ENCODE measurements at places on chromosomes 2 and 18.
A peak's percentile ranks its signal among the peaks of the same experiment; 100 is the strongest.

DNA sequence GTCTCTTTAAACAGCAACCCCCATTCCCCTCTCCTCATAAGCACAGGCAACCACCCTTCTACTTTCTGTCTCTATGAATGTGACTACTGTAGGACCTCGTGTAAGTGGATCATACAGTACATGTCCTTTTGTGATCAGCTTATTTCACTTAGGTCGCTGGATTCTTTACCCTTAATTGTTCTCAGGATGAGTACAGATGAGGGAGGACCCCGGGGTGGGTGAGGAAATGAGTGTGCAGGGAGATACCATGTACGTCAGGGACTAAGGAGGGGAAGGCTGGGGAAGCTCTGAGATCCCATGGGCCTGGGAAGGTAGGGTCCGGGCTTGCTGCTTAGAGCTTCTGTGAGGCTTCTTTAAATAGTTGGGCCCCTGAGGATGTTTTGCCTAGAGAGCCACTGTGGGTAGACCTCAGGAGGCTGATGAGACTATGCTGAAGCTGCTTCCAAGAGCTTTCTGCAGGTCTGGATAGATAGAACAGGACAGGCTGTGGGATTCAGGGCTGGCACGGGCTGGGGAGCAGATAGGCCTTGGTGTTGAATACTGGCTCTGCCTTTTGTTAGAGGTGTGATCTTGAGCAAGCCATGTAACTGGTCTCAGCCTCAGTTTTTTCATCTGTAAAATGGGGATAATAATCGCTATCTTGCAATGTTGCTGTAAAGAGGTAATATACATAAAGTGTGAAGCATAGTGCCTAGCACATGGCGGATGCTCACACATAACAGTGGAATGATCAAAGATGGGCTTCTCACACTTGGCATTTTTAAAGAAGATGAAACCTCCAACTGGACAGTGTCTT is 155.3 kb downstream of the PRKCE start:
- no peak for DNase-seq

GRCh38 chr18:57141208-57142129 is 5.4 kb upstream of the BOD1L2 start:
- no peak for DNase-seq

GRCh38 chr18:62183578-62184195 is 3.2 kb downstream of the PIGN start:
- peak; percentile 33 for DNase-seq

- peak; percentile 69 for DNase-seq
Observed at GRCh38 chr18:62131301-62131909, 55.5 kb downstream of the PIGN start.

DNA sequence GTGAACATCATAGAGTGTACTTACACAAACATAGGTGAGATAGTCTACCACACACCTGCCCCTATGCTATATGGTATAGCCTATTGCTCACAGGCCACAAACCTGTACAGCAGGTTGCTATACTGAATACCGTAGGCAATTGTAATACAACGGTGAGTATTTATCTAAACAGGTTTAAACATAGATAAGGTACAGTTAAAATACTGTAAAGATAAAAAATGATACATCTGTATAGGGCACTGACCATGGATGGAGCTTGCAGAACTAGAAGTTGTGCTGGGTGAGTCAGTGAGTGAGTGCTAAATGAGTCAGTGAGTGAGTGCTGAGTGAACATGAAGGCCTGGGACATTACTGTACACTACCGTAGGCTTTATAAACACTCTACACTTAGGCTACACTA is 267.0 kb upstream of the HS6ST1 start:
- no peak for DNase-seq

DNA sequence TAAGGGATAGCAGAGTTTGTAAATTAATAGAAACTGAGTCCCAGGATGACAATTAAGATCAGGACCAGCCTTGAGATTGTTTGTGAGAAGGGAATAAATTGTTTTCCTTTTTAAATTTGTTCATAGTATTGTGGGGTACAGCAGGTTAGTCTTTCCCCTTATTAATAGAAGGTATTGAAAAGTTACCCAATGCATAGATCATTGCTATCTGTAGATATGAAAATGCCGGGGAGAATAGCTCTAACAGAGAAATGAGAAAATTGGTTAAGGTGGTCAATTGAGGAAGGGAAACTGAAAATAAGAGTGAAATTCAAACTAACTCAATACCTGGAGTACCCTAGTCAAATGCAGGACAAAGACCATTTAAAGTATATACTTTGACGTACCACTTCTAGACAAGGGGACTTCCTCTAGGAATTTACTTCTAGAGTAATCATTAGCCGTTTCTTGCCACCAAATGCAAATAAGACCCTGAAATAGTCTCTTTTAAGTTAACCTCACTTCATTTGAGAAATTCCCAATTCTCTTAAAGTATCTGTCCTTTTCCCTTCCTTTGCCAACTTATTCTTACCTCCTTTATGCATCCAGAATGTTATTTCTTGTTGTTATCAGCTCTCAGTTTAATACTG is 1224.4 kb upstream of the LRRTM1 start:
- no peak for DNase-seq

DNA sequence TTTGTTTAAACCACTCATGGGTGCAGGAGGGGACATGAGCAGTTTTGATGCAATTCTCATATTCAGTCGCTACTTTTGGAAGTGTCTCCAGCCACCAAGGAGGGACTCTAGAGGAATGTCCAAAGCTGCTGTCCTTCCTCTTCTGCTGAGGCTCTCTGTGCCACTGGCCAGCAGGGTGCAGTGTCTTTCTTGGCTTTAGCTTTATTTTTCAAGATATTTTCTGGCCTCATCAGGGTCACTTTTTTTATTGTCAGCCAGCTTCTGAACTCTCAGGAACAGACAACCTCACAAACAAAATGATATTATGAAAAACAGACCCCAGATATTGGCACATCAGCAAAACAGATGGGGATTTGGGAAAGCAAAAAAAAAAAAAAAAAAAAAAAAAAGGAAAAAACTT is 289.3 kb upstream of the ZSWIM2 start:
- DNase-seq = peak; percentile 48

DNA sequence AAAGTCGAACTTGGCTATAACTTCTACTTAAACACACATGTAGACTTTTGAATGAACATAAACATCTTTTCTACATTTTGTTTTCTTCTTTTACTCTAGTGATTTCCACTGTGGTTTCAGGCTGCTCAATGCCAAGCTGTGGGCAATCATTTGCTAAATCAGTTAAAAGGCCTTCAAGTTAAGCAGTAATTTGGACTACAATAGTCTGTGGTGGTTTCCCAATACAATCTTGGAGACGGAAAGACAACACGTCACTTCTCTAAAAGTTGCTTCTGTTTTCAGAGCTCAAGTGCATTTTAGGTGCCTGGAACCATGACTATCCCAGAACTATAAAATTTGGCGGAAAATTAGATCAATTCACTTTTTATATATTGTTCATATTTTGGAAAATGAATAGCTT is 69.4 kb downstream of the TXNL1 start:
- no peak for DNase-seq

DNA sequence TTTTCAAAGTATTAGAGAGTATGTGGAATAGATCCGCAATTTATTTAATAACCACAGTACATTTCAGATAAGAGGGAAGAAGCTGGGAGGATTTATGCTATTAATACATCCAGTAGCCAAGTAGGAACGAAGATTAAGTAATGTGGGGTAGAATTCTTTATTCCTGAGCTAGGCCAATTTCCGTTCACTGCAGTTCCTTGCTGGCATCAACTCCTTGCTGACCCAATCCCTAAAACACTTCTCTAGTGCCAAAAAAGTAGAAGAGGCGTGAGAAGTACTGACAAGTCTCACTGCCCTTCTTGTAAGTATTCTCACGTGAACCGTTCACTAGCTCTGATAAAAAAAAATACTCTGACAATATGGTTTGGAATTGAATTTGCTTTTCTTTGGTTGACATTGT is 211.4 kb downstream of the EPHA4 start:
- DNase-seq = no peak

DNA sequence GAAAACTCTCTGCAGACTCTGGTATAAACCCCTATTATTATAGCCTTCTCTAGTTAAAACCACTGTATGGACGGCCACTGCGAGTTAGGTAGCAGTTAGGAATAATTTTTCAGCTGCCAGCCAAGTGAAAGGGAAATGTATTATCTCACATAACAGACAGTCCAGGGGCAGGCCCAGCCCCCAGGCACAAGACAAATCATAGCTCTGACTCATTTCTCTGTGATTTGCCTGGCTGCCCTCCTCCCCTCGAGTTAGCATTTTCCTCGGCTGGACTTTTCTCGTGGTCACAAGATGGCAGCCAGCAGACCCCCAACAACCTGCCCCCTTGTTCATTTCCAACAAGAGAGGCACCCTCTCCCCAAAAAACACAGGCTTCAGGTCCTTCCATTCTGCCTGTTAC is 10.5 kb downstream of the VIT start:
- no peak for DNase-seq

- no peak for DNase-seq
Observed at GRCh38 chr2:74514368-74515270, at the start of gene TLX2. TLX2 (plus strand) TSS chr2:74514450; CDS start chr2:74514807, 357 bp downstream.

GRCh38 chr2:68458981-68459380 is 8.1 kb downstream of the FBXO48 start:
- no peak for DNase-seq

DNA sequence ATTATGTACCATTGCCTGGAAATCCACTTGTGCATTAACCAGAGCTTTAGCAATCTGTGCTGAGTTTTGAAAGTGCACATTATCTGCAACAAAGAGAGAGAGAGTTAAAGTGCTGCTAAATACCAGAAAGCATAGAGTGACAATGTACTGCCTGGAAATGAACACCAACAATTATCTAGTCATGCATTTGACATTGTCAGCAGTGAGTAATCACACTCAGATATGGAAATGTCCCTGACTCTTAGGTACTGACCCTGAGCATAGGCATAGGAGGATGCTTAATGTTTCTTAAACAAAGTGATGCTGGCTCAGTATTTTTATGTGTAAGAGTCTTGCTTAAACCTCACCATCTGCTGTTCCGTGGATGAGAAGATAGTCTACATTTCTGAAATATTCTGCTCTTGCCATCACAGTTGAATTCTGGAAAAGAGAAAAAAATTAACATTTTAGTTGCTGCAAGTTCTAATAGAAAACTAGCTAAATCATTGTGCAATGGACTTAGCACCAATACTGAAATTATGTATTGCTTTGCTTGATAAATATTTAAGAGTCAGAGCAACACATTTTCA is 20.8 kb upstream of the GCG start:
- DNase-seq = no peak

GRCh38 chr2:226794751-226795171 is 4.9 kb downstream of the IRS1 start:
- DNase-seq = peak; percentile 31

DNA sequence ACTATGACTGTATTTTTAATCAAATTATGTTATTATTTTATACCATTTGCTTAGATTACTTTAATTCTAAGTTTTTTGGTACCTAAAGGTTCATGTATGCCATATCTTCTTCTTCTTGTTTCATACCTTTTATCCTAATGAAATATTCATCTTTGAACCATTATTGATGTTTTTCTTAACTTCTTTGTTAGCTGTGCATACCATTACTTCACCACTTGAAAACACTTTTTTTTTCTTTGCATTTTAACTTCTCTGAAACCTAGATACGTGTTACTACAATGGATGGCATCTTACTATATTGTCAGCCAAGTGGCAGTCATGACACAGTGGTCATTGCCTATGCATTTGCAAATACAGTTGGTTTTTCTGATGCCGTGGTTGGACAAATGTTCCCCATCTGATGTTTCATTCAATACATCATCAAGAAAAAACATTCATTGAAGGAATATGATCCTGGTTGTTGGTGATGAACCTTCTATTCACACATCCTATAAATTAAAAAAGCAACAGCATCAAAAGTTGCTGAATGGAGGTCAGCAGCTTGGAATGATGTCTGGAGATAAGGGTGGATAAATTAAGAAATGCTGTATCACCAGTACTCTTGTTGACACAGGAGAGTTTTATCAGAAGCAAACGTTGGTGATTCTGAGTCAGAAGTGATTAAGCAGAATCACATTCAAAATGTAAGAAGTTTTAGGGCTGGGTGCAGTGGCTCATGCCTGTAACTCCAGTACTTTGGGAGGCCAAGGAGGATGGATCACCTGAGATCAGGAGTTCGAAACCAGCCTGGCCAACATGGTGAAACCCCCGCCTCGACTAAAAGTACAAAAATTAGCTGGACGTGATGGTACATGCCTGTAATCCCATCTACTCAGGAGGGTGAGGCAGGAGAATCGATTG is 7.4 kb downstream of the IL36A start:
- no peak for DNase-seq

- DNase-seq = peak; percentile 42
Observed at GRCh38 chr2:36663851-36664695, 32.4 kb upstream of the VIT start.

- no peak for DNase-seq
Observed at GRCh38 chr2:171230176-171230575, 69.5 kb upstream of the TLK1 start.

GRCh38 chr2:41930807-41931566 is 116.8 kb upstream of the PKDCC start:
- no peak for DNase-seq

DNA sequence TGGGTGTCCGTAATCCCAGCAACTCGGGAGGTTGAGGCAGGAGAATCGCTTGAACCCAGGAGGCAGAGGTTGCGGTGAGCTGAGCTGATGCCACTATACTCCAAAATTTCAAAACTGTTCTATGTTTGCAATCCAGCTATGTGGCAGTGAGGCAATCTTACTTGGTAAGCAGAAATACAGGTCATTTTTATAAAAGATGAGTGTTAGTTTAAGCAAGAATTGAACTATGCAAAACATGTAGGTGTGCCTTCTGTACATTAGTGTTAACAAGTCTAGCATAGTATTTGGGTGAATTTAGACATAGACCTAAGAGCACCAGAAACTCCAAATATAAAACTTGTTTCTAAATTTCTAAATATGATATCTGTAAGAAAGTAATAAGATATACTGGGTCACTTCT is 7.2 kb downstream of the DSC1 start:
- DNase-seq = no peak

DNA sequence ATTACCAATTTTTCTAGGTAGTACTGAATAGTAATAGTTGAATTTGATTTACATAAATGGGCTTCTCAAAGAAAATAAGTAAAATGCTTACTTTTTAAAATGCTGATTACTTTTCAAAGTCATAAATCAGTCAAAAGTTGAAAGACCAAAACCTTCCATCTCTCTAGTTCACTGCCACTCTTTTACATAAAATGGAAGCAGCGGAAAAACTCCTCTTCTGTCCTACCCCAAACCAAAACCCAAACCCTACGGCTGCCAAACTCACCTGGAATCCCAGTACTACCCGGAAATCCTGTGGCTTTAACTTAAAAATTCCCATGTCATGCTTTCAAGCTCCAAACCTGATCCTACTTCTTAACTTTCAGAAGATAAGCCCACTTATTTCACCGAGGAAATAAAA is 81.2 kb upstream of the MAPRE2 start:
- no peak for DNase-seq

- no peak for DNase-seq
Observed at GRCh38 chr18:23853448-23854195, 160.9 kb upstream of the TTC39C start.

DNA sequence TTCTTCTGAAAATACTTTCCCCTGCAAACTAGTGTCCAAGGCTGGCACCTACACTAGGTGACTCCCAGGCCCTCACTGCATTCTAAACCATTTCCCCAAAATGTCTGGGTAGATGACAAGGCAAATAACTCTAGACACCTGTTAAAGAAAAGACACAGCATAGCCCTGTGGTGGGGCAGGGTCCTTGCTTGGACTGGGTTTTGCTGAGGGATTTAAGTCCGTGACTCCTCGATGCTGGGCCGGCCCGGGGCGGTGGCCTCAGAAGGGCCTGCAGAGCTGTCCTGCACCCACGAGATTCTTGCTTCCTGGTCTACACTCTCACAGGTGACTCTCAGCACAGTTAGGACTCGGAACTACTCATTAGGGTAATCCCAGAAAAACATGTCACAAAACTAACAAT is 55.2 kb downstream of the MBP start:
- no peak for DNase-seq
